ENCODE measurements at places on chromosomes 11 and 22.

DNA sequence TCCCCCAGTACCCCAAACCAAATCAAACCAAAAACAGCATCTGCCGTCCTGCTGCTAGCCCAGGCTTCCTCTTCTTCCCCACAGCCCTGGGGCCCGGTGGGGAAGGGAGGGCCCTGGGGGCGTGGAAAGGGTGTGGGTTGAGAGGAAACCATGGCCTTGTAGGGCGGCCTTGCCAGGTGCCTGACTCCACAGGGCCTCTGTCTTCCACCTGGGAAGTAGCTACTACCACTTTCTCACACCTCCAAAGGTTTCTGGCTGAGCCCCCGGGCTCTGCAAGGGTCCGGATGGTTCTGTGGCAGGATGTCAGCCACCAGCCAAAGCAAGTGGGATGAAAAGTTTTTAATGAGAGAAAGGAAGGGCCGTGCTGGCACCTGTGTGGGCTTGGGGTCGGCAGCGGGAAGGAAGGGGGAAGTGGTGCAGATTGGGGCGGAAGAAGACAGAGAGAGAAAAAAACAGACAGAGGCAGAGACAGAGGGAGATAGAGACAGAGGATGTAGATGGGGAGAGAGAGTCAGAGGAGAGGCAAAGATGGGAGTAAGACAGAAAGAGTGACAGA lies 10.5 kb downstream of the TPST2 start:
- DNase-seq, result no peak

DNA sequence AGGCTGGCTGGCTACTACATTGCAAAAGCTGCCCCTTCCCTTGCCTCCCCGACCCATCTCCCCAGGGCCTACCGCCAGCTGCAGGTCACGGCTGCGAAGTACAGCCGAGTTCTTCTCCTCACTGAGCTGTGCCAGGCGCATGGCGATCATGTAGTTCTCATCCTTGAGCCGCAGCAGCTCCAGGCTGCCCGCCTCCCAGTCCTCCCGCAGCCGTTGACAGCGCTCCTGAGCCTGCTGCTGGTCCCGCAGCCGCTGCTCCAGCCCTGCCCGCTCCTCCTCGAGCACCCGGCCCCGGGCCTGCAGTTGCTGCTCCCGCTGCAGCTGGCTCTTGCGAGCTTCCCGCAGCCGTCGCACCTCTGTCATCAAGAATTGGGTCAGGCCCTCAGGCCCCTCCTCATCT lies 3.3 kb downstream of the CARD10 start:
- DNase-seq, result no peak

- DNase-seq, result no peak
Observed at GRCh38 chr11:123152951-123153350, 42.1 kb downstream of the CLMP start.

GRCh38 chr11:34344410-34344767 lies 13.4 kb downstream of the ABTB2 start:
- no peak for DNase-seq

DNA sequence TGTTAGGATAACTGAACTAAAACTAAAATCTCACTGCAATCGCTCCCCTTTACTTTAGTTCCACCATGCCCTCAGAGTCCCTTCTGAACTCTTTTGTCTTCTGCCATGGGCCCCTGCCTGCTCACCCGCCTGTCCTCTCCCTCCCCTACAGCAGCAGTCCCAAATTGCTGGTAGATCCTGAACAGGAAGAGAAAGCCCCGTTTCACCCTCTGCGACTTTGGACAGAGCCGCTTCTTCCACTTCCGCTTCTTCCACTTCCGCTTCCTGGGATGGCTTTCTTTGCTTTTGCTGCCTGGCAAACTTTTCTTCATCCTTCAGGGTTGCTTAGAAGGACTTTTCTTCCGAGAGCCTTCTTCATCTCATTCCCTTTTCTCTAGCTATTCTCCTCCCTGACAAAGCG lies 35.7 kb upstream of the TLCD5 start:
- DNase-seq, result no peak

DNA sequence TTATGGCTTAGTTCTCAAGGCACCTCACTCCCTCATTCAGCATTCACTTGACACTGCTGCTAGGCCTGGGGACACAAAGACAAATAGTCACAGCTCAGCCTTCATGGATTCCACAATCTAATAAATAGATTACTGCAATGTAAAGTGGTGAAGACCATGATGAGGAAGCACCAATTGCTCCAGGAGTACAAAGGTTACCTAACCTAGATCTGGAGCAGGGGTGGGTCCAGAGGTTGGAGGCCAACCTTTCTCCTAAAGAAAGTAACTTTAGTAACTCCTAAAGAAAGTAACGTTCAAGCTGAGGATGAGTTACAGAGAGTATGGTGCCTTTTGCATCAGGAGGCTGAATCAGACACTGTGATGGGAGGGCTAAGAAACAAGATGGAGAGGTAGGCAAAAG lies 4.1 kb downstream of the TRIM3 start:
- DNase-seq, result no peak

DNA sequence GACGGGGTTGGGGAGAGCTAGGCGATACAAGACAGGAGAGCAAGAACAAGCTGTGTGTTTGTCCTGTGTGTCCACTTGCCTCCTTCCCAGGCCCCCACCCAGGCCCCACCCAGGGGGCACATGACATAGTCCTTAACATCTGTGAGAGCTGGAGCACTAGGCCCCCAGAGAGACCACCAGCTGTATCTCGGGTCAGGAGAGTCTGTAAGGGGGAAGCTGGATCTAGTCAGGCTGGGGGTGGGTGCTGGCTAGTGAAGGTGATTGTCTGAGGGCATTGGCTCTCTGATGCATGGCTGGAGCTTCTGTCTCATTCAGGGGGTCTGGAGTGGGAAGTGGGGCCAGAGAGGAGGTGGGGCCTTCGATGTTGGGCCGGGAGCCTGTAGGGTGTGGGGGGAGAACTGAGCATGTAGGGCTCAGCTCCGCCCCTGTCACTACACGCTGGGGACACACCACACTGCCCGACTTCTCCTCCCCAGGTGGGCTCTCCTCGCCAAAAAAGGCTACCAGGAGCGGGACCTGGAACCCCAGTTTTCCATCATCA lies 571 bp downstream of the P2RX6 start:
- no peak for DNase-seq
